ENCODE measurements at places on chromosomes 11 and 22.

GRCh38 chr22:17407643-17408042 is 38.4 kb downstream of the CECR2 start:
- no peak for DNase-seq

- no peak for DNase-seq
Measured at GRCh38 chr11:36333897-36334296, 37.8 kb downstream of the PRR5L start.

DNA sequence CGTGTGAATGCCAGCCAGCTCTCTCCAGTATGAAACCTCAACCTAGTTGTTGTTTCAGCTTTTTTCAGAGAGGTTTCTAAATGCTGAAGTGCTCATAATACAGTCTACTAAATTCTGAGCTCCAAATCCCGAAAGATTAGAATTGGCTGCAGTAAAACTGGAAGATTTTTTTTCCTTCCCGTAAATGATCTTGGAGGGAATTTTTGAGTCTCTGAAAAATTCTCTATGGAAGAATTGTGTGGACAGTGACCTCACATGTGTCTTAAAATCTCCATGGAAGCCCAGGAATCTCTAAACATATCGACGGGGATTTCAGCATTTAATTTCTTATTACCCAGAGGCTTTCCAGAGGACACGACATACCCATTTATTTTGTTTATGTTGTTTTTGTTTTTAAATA is 1499.2 kb downstream of the LRRC4C start:
- DNase-seq, result no peak

DNA sequence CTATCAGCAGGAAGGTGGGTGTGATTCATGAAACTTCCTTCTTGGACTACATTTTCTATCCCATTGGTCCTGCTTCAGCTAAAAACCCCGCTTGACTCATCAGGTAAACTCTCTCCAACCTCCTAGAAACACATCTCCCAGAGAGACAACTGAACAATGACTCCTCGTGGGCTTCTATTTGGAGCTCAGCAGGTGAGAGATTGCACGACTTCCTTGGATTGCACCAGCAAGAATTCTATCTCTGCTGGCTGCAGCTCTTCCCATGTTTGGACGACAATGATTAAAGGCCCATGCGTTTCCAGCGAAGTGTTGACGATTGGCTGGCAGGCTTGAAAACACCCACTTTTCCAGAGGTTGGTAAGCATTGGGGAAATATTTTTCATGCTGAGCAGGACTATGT is 216.1 kb upstream of the NTM start:
- DNase-seq, result no peak

- DNase-seq, result no peak
Measured at GRCh38 chr22:40426594-40427333, 56.4 kb downstream of the SGSM3 start.

GRCh38 chr11:120751550-120751949 is 240.0 kb downstream of the GRIK4 start:
- DNase-seq, result no peak

- no peak for DNase-seq
Measured at GRCh38 chr11:61830237-61831105, 2.4 kb downstream of the FADS2 start.

DNA sequence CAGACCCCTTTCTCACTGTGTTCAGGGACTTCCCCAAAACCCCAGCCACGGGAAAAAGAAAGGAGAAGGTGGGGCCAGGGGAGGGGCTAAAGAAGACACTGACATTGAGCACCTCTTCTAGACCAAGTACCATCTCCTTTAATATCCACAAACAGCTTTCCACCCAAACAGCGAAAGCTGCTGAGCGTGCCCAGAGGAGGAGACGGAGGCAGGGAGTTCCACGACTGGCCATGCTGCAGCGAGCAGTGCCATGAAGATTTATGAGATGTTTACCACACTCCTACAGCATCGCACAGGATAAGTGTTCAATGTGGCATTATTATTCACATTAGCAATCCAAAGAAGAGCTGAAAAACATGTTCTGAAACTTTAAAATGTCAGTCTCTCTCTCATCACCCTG is 127.4 kb downstream of the LARGE1 start:
- no peak for DNase-seq

DNA sequence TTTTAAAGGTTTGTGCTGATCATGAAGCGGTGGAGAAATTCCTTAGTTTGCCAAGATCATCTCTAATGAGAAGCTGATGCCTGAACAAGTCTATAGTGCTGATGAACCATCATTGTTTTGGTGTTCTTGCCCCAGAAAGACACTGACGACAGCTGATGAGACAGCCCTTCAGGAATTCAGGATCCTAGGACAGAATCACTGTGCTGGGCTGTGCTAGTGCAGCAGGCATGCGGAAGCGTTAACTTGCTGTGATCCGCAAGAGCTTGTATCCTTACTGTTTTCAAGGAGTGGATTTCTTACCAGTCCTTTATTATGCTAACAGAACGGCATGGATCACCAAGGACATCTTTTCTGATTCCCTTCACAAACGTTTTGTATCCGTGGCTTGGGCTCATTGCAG is 104.1 kb downstream of the TBC1D22A start:
- peak; percentile 51 for DNase-seq

DNA sequence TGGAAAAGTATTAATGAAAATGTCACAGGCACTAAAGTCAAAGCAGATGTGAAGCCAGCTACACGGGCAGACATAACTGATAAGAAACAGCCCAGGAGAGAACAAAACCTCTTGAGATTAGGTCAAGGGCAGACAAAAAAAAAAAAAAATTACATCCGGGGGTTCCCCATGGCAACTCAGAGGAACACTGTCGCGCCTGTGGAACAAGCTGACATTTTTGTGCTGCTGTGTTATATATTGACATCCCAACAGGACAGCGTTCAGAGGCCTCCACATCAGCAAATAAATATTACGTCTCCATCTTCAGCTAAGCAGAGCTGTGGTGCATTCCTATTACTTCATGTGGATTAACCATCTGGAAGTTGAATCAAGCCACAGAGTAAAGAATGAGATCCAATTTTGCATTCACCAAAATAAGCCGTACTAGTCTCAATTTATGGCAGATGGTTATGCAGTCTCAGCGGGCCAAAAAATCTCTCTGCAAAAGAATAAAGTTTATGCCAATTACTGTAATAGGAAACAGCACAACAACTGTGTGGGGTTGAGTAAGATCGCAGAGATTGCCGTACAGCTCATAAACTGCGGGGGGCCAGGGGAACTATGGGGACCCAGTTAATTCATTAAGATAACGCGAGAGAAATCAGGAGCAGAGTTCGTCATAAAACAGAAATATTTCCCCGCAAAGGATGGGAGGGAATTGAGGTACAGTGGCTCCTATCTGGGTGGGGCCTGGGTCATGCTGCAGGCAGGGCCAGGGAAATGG is 41.3 kb upstream of the MN1 start:
- DNase-seq, result no peak

- no peak for DNase-seq
Measured at GRCh38 chr11:117511483-117511930, 183.9 kb downstream of the CEP164 start.

DNA sequence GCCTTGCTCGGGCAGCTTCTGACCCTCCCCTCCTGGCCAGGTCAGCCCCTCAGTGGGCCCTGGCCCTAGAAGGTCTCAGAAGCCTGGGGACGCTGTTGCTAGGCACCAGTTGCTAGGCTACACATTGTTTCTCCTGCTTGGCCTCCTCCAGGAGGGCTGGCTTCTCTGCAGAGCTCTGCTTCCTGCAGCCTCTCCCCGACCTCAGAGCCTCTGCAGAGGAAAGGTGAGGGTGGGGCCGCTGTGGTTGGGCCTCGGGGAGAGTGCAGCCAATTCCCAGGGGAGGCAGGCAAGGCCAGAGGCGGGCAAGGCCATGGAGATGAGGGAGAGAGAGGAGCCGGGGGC is 27.6 kb upstream of the LRRC10B start:
- no peak for DNase-seq

DNA sequence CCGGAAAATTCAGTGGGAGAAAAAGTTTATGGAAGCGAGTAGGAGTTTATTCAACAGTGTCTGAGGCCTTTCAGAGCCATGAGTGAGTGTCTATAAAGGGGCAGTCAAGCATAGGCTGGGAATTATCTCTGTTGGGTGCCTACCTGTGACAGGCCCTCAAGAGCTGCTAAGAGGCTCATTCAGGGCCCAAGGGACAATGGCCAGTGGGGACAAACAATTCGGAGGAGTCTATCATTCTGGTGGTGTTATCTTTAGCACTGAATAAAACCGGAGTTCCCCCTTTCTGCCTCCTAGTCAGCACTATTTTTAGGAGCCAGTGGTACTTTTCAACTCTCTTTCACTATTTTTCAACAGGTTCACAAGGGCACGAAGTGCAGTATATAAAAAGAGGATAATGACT is 89.5 kb upstream of the HTATIP2 start:
- no peak for DNase-seq

DNA sequence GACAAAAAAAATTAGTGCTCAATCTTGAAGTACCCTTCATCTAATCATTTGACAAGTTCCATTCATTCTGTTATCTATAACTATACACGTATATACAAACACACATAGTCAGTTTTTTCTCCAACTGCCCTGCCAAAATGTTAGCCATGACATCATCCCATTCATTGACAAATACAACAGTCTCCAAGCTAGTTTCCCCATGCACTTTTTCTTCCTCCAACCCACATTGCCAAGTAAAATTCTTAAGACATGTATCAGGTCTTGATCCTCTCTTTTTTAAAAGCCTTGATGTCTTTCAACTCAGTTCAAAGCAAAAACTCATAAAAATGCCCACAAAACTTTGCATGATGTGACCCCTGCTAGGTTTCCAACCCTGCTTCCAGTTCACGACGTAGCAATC is 58.1 kb downstream of the DDI1 start:
- no peak for DNase-seq

- no peak for DNase-seq
Measured at GRCh38 chr11:122248131-122248530, 132.1 kb upstream of the BLID start.

GRCh38 chr22:46043816-46044620 is 67.1 kb upstream of the WNT7B start:
- no peak for DNase-seq

DNA sequence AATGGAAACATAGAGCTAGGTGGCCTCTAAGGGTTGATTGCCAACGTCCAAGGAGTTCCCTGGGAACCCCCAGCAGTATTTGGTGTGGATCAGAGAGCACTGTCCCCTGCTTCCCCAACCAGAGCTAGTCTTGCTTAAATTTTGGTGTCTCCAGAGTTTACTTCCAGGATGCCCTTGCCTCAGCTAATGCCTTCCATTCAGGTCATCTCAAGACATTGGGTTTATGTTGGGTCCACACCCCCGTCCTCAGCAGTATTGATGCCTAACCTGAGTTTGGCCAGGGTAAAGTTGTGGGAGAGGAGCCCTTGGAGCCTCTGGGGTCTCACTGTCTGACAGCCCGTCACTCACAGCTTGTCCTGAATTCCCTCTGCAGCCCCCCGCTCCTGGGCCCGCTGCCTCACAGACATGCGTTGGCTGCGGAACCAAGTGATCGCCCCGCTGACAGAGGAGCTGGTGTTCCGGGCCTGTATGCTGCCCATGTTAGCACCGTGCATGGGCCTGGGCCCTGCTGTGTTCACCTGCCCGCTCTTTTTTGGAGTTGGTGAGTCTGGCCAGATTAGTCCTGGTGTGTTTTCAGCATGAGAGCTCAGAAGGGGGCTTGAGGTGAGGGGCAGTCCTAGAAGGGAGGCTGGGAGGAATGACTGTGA is 1.4 kb downstream of the RCE1 start:
- no peak for DNase-seq

- no peak for DNase-seq
Measured at GRCh38 chr22:43343262-43343669, at the start of gene SCUBE1. Gene SCUBE1, minus strand, starts transcription at chr22:43343372. Its CDS starts 111 bp downstream, at chr22:43343261.

DNA sequence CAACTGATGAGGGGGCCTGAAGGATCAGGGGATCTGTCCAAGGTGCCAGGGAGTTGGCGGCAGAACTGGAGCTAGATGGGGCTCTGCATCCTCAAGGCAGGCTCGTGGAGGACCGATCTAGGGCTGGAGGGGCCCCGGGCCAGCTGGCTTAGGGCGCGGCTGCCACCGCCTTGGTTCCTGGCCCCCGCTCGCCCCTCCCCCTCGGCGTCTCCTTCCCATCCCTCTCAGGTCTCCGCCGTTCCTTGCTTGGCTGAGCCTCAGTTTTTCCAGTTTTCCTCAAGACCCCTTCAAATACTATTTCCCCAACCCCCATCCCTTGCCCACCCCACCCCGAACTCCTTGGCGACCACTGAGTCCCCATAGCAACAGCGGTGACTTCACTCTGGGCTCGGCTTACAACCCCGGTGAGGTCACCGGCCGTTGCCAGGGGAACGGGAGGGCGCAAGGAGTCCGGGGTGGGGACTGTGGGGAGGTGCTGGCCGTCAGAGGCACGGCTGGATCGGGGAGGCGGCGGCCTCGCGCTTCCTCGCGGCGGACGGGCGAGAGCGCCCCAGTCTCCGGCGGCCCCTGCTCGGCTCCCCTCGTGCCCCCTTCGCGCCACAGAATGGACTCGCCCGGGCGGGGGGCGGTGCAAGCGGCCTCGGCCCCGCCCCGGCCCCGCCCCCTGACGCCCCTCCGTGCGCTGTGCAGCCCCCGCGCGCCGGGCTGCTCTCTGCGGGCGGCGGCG is 7.5 kb downstream of the FREY1 start:
- peak; percentile 44 for DNase-seq

DNA sequence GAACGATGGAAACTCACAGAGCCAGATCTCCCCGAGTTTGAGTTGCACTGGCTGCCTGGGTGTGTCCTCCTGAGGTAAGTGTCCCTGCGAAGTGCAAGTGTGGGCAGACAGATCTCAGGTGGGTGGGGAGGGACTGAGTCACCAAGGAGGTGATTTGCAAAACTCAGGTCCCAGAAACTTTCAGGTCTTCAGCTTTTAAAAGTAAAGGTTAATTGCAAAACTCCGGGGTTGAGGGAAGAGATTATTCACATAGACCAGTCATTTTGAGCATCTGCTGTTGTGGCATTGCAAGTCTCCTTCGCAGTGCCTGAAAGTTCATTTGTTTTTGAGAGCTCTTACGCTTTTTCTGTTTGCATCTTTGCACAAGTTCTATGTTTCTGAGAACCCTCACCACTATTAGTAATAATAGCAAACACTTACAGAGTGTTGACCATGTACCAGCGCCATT is 7.1 kb downstream of the CD44 start:
- DNase-seq, result no peak

DNA sequence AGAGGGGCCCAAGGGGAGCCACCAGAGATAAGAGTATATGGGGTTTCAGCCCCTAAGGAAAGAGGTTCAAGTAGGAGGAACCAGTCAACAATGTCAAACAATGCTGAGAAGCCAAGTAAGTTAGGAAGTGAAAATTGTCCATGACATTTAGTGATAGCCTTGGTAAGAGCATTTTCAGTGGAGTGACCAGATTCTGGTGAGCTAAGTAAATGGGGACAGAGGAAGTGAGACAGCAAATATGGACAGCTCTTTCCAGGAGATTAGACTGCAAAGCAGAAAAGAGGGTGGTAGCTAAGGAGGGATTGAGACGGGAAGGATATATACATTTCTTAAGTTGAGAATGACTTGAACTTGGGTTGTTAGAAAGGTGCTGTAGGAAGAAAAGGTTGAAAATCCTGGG is 22.9 kb downstream of the POLD3 start:
- no peak for DNase-seq

GRCh38 chr22:33271390-33272161 is 213.4 kb upstream of the SYN3 start:
- no peak for DNase-seq

- DNase-seq, result no peak
Measured at GRCh38 chr11:39102236-39102635, 2357.2 kb downstream of the LRRC4C start.

GRCh38 chr11:61744181-61744580 is 8.3 kb upstream of the MYRF start:
- no peak for DNase-seq

- peak; percentile 10 for DNase-seq
Measured at GRCh38 chr11:20609727-20610707, 10.6 kb downstream of the SLC6A5 start.

- DNase-seq, result no peak
Measured at GRCh38 chr11:57597916-57598830, 688 bp downstream of the SERPING1 start.

- DNase-seq, result no peak
Measured at GRCh38 chr11:86182976-86183584, 61.5 kb upstream of the EED start.
